ENCODE measurements at places on chromosomes 11 and 22. TPM values are rescaled to one million over a fixed set of nuclear protein-coding genes. Genes with fewer than 3 reads are reported as not detected.

- H3K27ac ChIP-seq = no peak overlapping the region
- H3K27me3 ChIP-seq = peaks cover 6% of the 10 kb centered on the region
- H3K4me1 ChIP-seq = no peaks in the 10 kb centered on the region
Measured at GRCh38 chr11:72582206-72583176, 91.7 kb downstream of the PDE2A start.

GRCh38 chr11:128506999-128507611 lies 80.3 kb downstream of the ETS1 start:
- H3K4me3 ChIP-seq = peak overlapping the region; percentile 25
- H3K4me1 ChIP-seq = peaks cover 46% of the 10 kb centered on the region
- H3K27ac ChIP-seq = peak overlapping the region; percentile 54
- no peak for DNase-seq
- no peaks in the 10 kb centered on the region for H3K27me3 ChIP-seq

DNA sequence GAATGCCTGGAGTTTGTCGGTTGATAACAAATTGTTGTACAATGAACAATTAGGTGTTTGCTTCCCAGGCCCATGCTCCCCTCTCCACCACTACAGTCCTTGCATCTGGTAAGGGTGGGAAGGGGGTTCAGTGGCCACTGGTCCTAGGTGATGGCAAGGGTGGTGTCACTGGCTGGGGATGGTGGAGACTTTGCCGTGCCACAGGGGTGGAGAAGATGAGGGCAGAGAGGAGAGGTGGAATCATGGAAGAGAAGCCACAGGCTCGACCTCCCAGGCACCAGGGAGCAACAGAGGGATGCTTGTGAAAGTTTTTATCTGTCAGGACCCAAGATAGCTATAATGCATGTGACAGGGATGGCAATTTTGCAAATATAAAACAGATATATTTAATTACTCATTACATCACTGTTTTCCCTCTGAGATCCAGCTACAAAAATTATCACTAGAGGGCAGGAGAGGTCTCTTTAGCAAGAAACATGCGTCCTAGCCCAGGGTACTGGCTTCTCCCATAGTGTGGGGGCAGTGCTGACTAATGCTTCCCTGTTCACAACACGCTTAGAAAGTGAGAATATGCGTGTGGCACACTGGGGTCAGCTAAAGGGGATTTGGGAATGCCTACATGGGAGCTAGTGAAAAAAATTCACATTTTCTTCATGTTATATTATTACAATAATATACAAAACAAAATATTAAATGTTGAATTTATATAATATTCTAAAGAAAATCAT lies 49.0 kb upstream of the AMPD3 start:
- H3K36me3 ChIP-seq = no peaks in the 10 kb centered on the region
- DNase-seq = peak; percentile 4
- H3K27me3 ChIP-seq = no peaks in the 10 kb centered on the region
- no peak overlapping the region for H3K27ac ChIP-seq
- no peaks in the 10 kb centered on the region for H3K4me1 ChIP-seq

DNA sequence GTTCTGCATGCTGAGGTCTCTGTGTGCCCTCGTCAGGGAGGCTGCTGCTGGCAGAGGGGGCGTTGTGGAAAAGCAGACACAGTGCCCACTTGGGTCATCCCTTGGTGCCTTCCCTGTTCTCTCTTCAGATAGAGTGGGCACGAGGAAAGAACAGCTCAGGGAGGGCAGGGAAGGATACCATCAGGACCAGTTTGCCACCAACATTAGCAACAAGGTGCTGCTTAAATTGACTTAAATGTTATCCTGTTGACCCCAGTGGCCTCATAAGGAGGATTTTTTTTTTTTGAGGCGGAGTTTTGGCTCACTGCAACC lies 91.2 kb downstream of the BCR start:
- peaks cover 8% of the 10 kb centered on the region for H3K36me3 ChIP-seq
- no peak overlapping the region for H3K27ac ChIP-seq
- H3K4me3 ChIP-seq = no peak overlapping the region
- DNase-seq = no peak

DNA sequence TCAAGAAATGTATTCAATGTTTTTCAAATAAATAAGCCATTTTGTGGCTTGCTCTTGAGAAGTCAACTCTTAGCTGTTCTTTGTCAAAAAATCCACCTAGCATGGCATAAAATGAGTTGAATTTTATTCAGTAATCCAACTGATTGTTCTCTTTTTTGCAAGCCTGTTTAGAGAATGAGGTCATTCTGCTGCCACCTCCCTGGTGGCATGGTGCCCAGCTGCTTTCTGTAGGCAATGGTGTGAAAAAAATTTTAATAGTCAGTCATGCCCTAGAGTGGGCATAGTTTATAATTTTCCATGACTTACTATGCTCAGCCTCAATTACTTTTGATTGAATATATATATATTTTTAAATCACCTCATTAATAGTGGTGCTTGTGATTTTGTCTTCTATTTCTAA lies 177.2 kb downstream of the INSC start:
- H3K36me3 ChIP-seq = no peaks in the 10 kb centered on the region
- no peak for DNase-seq
- no peak overlapping the region for H3K27ac ChIP-seq
- H3K27me3 ChIP-seq = no peaks in the 10 kb centered on the region
- no peaks in the 10 kb centered on the region for H3K4me1 ChIP-seq
- no peak overlapping the region for H3K4me3 ChIP-seq

Gene GGTLC2
- not detected for total RNA-seq

Gene RIN1
- 0.48 TPM for total RNA-seq

All from GM12878 (cell line).